ENCODE measurements at places on chromosomes 7 and 10.

- no peak for DNase-seq
These were observed 1.2 kb upstream of the LRMDA start for GRCh38 chr10:75430000-75430763.

GRCh38 chr7:9822458-9823290 is 1151.0 kb upstream of the PHF14 start:
- no peak for DNase-seq

GRCh38 chr7:106866298-106867281 is 1.5 kb downstream of the PIK3CG start:
- peak; percentile 35 for DNase-seq

- no peak for DNase-seq
These were observed 19.3 kb downstream of the RAB11FIP2 start for GRCh38 chr10:118027397-118027796.

GRCh38 chr10:1380088-1380671 is 324.0 kb downstream of the WDR37 start:
- DNase-seq, result no peak

GRCh38 chr7:14389595-14389994 is 400.1 kb upstream of the ETV1 start:
- no peak for DNase-seq

- DNase-seq, result no peak
These were observed 19.5 kb downstream of the RBM33 start for GRCh38 chr7:155663937-155664336.

DNA sequence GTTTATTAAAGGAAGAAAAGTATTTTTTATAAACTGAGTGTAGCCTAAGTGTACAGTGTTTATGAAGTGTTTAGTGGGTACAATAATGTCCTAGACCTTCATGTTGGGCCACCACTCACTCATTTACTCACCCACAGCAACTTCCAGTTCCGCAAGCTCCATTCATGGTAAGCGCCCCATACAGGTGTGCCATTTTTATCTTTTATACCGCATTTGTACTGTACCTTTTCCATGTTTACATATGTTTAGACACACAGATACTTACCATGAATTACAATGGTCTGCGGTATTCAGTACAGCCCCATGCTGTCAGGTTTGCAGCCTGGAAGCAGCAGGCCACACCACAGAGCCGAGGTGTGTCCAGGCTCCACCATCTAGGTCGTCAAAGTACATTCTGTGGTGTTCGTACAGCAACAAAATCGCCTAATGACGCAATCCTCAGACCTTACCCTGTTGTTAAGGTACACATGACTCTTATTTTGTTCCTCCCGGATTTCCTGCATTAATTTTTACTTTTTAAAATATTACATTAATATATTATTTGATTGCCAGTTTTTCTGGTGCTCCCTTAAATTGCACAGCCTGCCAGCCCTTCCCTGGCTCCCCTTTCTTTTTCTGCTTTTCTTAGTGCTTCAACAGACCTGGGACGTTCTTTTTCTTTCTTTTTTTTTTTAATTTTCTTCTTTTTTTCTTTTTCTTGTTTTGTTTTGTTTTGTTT is 881 bp upstream of the SSBP1 start:
- DNase-seq, result peak; percentile 20

- no peak for DNase-seq
These were observed 49.6 kb upstream of the CHST15 start for GRCh38 chr10:124142960-124143359.

GRCh38 chr10:122446668-122447423 is 7.6 kb upstream of the ARMS2 start:
- DNase-seq, result no peak

- no peak for DNase-seq
These were observed 22.5 kb upstream of the ECHDC3 start for GRCh38 chr10:11719496-11720259.

DNA sequence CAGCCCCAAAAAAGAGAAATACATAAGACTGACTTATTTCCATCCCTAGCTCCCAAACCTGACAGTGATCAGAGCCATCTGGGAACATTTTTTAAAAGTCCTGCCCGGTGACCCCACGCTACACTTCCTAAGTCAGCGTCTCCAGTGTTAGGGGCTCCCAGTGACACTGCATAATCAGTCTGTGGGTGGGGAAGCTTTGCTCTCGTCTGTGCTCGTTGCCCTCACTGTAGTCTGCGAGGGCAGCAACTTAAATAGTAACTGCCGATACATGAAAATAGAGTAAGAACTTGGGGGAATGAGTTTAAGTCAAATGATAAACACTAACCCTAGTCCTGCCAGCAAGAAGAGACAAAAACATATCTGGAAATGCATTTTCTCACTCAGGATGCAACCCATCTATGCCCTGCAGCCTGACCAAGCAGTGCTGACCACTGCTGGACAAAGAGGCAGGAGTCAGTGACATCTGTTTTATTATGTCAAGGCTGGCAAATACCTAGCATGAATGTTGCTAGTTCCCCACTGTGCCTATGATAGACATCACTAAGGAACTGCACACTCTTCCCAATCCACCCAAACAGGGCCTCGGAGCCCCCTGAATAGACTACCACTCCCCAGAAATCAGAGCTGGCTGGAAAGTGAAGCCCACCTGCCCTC is 18.7 kb downstream of the ERCC6 start:
- DNase-seq, result no peak

GRCh38 chr10:46527241-46527811 is 29.1 kb downstream of the GPRIN2 start:
- DNase-seq, result no peak

Measured in GM10248 (cell line).